ENCODE measurements at places on chromosomes 6 and 20.

DNA sequence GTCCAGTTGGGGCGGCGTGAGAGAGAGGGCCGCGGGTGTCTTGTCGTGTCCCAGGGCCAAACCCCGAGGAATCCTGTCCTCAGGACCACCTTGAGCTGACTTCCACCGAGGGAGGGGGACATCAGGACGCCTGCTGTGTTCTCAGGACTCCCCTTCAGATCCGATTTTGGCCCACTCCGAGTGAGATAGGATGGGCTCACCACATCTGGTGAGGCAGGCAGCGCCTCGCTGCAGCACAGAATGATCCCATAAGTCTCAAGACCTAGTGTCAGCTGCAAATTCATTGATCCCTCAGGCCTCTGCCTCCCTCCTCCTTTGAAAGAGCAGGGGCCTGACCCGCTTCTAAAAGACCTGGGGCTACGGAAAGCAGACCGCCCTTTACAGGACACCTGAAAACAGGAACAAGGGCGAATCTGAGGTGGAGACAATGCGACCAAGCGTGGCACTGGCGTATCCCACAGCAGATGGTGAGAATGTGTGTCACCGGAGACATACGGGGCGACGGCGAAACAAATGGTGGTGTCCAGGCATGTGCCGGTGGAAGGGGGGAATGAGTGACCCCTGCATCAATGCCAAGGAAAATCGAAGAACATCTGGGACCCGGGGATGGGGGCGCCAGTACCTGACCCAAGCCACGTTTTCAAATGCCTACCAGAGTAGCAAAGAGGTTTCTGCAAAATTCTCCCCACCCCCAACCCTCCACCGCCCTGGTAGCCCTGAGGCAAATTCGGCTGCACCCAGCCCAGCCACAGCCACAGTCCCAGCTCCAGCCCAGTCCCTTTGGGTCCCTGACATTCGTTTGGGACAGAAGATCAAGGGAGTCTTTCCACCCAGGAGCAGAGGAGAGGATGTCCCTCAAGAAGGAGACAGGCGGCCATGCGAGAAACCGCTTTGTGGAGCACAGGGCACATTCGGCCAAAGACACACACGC lies 162.1 kb upstream of the ZNF337 start:
- no peak for DNase-seq

DNA sequence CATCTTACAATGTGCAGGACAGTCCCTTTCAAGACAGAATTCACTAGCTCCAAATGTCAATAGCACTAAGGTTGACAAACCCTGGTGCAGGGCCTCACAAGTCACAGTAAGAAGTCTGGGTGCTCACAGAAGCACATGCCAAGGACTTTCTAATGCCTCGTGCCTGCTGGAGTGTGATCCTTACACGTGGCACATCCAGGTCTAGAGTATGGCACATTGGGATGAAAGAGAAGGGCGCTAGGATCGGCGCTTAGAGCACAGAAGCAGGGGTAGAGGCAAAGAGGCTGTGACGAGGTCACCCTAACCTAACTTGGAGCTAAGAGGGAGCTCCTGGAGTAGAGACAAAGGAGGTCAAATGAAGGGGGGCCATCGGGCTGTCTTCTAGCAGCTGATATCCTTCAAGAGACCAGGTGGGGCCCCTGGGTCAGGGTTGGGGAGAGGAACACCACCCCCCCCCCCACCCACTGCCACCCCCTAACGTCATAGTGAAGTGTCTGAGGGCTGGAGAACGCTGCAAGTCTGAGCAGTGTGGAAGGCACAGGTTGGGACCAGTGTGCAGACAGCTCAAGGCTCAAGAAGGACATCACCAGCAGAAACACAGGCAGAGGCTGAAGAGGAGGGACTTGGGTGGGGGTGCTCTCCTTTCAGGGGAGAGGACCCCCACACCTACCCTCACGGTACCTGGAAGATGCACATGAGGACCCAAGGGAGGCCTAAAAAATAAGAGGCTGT lies 97.8 kb upstream of the MRPS10 start:
- no peak for DNase-seq

DNA sequence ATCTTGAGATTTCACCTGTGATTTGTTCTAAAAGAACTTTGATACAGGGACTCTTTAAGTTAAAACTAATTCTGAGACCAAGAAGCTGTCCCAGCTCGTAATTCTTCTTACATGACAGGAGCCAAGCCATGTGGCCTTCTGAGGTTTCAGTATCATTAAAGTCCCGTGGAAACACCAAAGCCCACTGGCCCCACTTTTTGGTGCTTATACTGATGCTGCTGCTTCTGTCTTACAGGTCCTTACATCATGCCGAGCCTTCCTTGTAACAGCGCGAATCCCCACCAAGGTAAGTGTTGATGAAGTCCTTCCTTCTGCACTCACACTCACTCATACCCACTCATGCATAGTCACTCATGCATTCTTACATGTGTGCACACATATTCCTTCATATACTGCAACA lies 140.7 kb downstream of the CARMIL1 start:
- DNase-seq = no peak

- no peak for DNase-seq
Observed at GRCh38 chr6:15522427-15522826, 140.4 kb downstream of the DTNBP1 start.

- DNase-seq = no peak
Observed at GRCh38 chr6:48071833-48072232, 39.2 kb downstream of the PTCHD4 start.

All from GM13977 (cell line).